HFF-Myc (cell line): ENCODE measurements at places on chromosomes 6 and 20.

GRCh38 chr6:117205876-117206275, 59.5 kb upstream of the VGLL2 start:
- DNase-seq = no peak

- DNase-seq = no peak
These were observed 18.0 kb downstream of the CDH26 start for GRCh38 chr20:59976156-59976782.

- no peak for DNase-seq
These were observed 105.5 kb upstream of the MYL9 start for GRCh38 chr20:36435592-36436541.

DNA sequence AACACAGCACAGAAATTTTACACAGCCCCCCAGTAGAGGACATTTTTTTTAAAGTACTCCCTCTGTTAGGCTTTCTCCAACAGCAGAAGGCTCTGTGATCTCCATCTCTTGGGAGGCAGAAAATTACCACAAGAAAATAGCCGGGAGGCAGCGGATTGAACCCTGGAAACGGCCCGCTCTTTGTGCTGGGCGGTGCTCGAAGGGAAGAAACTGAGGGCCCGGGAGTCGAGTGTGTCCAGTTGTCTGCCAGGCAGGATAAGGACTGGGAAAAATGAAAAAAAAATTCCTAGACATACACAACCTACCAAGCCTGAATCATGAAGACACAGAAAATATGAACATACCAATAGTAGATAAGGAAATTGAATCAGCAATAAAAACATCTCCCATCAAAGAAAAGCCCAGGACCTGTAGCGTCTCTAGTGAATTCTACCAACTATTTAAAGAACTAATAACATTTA, 31.5 kb downstream of the POM121L2 start:
- DNase-seq = no peak

DNA sequence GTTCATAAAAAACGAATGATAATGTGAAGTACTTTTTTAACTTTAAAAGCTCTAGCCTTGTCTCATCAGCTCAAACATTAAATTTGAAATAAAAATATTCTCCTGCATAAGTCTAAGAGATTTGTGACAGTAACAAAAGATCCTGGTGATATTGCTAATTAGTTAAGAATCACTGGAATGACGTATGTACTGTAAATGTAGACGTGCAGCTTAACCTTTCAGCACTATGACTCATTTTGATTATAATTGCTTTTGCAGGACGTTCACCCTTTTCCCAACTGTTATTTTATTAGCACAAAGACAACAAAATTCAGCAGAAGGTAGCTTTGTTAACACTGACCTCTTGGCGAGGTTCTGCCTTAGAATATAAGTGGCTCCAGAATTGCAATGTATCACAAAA, 68.6 kb downstream of the TENT5A start:
- DNase-seq = no peak

- no peak for DNase-seq
These were observed 1.2 kb downstream of the CDC40 start for GRCh38 chr6:110181131-110182030.

- DNase-seq = no peak
These were observed 74.0 kb upstream of the SNX9 start for GRCh38 chr6:157748839-157749571.

DNA sequence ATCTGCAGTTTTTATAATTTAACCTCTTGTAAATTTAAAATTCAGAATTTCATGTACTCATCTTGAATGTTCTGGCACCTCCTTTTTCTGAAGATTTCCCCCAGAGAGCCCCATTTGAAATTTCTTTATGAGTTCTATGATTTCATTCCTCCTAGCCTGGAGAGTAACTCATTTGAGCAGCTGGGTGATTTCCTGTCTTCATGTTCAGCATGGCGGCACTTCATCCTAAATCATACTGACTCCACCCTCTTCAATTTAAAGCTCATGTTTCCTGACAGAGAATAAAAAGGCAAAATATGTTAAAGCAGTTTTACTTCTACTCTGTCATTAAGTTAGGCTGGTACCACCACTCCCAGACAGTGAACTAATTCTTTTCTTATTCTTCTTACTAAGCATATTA, 250.9 kb upstream of the POU3F2 start:
- DNase-seq = no peak

DNA sequence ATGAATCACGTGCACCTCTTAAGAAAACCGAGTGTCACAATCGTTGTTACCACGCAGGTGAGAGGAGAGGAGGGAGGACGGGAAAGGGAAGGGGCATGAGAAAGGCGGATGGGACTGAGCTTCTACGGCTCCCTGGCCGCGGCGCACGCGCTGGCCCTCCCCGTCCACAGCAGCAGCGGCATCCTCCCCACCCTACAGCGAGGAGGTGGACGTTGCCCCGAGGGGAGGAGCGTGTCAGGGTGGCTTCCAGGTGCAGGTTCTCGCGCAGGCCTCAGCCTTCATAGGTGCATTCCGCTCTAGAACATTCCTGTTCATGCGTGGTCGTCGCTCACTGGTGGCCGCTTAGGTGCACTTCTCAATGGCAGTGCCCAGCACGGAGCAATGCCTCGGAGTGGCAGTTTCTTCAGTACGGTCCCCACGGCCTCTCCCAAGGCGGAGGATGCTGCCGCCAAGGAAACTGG, 29.7 kb upstream of the AFDN start:
- no peak for DNase-seq

- no peak for DNase-seq
These were observed 55.7 kb downstream of the PLCB1 start for GRCh38 chr20:8187740-8188139.

DNA sequence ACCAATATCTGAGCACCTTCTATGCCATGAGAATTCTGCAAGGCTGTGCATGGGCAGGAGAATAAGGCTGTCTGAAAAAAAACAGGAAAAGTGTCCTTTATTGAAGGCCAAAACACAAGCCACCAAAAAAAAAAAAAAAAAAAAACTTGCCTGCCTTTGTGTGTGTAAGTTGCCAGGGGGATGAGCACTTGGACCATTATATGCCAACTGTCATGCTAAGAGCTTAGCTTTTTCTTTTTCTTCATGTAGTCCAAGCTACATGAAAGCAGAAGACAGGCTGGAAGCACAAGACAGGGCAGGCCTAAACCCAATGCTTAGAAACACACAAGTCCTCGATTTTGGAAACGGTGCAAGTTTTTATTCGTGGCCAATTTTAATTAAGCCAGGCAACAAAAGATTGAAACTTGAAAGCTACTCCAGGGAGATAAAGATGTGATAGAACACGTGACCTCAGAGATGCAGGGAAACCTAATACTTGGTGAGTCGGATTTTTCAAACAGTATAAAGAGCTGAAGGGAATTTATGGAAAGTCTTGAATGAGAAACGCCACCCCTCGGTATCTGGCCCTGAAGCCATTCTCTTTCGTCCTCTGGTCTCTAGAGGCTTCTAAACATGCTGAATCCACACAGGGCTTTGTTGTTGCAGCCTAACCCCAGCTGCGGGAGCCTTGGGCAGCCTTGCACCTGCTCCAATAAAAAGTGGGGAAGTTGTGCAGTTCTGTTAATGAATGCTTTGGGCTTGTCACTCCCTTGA, 8.6 kb downstream of the BMP7 start:
- no peak for DNase-seq

- DNase-seq = no peak
These were observed 56.1 kb upstream of the ZFAND3 start for GRCh38 chr6:37763413-37763812.

DNA sequence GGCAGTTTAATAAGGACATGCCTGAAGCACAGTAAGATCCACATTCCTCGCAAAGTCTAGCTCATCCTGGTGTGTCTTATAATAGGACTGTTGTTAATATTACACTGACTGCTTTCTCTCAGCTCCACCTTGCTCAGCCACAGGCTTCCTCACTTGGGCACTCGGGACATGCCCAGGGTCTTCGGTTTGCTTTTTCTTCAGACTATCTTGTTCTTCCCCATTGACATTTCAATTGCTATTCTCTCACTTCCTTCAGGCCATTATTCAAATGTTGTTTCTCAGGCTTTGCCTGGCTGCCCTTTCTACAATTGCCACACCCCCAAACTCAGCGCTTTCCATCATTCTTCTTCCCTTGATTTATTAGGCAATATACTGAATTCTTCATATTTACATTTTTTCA, 274.8 kb upstream of the RGS17 start:
- no peak for DNase-seq
